Gastrocnemius medialis (tissue), 4 donors: ENCODE measurements at places on chromosomes 1 and 21. TPM values are rescaled to one million over a fixed set of nuclear protein-coding genes. Genes with fewer than 3 reads are reported as not detected.

- no peak for DNase-seq
- no peak overlapping the region for H3K4me3 ChIP-seq
- no peak overlapping the region for H3K27ac ChIP-seq
- no peaks in the 10 kb centered on the region for H3K4me1 ChIP-seq
- no peaks in the 10 kb centered on the region for H3K27me3 ChIP-seq
Measured at GRCh38 chr1:30371179-30371788, 352.1 kb downstream of the MATN1 start.

The SH2D2A gene
- not detected for total RNA-seq

- H3K4me3 ChIP-seq = no peak overlapping the region
- H3K27me3 ChIP-seq = no peaks in the 10 kb centered on the region
- no peak overlapping the region for H3K27ac ChIP-seq
Measured at GRCh38 chr1:221170171-221170570, 290.9 kb downstream of the HLX start.

The CD48 gene
- total RNA-seq = not detected

- no peaks in the 10 kb centered on the region for H3K27me3 ChIP-seq
- no peak overlapping the region for H3K4me3 ChIP-seq
- H3K27ac ChIP-seq = no peak overlapping the region
- H3K36me3 ChIP-seq = no peaks in the 10 kb centered on the region
- no peak for DNase-seq
- H3K4me1 ChIP-seq = no peaks in the 10 kb centered on the region
Measured at GRCh38 chr1:82801176-82801575, 1000.4 kb downstream of the ADGRL2 start.

DNA sequence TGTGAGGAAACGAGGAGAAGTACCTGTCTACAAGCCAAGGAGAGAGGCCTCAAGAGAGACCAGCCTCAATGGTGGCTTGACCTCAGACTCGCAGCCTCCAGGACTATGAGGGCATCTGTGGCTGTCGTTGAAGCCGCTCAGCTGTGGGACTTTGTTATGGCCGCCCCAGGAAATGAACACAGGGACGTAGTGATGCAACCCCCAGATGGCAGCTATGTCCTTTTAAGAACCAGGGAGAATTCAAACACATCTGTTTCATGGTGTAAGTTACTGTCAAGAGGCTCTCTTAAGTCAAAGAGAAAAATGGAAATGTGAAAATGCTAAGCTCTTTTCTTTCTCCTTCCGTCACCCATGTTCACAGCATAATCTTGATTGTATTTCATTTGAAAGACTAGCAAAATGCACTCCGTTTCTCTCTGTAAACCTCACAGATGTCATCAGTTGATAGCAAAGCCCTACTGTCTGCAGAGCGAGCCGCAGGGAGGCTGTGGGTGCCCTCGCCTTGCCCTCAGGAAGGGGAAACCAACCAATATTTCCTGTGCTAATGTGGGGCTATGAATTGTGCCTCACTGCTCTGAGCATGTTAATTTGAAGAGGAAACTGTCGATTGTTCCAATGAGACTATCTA, 21.3 kb downstream of the UBASH3A start:
- H3K4me3 ChIP-seq = no peak overlapping the region
- no peaks in the 10 kb centered on the region for H3K4me1 ChIP-seq
- H3K27ac ChIP-seq = no peak overlapping the region
- H3K27me3 ChIP-seq = peaks cover 32% of the 10 kb centered on the region
